ENCODE measurements at places on chromosomes 3 and 15.

DNA sequence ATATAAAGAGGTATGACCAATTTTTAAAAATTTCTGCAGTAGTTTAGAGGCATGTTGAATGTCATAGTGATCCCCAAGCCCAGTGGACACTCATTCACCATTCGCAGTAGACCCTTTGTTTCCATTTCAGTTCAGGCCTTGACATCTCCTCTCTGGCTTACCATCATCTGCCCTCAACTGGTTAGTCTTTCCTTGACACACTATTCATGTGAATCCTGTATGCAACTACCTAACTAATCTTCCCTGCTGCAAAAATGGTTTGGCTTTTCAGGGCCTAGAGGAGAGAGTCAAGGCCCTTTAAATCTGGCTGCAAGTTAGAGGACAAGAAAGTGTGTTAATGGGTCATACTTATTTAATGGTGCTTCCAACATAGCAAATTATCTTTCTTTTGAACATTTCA, 10.9 kb downstream of the APH1B start:
- DNase-seq = no peak

- no peak for DNase-seq
Measured at GRCh38 chr15:72285927-72286516, 13.7 kb upstream of the PARP6 start.

DNA sequence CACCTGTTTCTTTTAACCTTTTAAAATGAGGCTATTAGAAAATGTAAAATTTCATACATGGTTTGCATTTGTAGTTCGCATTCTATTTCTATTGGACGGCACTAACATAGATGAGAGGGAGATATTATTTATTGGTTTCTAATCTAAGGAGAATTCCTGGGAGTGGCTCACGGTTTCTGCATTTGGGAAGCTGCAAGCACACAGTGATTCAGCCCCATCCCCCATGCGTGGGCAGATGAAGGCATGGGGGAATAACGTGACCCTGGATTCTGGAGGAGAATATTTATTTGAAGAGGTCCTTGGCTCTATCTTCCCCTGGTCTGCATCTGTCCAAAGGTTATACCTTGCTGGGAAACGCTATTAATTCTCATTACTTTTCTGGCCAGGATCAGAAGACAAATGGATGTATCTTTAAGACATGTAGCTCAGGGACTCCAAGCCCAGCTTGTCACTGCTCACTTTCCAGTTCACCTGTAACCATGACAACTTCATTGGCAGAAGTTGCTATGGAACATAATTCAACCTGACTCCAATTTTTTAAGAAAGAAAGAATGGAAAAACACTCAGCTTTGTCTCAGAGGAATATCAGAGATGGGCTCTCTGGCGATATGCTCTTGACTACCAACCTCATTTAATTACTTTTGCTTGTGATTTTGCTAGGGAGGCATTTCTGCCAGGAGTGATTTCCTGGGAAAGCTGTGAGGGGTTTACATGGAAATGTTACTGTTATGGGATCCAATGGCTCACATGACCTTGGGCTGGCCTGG, 27.2 kb upstream of the POMGNT2 start:
- DNase-seq = no peak

DNA sequence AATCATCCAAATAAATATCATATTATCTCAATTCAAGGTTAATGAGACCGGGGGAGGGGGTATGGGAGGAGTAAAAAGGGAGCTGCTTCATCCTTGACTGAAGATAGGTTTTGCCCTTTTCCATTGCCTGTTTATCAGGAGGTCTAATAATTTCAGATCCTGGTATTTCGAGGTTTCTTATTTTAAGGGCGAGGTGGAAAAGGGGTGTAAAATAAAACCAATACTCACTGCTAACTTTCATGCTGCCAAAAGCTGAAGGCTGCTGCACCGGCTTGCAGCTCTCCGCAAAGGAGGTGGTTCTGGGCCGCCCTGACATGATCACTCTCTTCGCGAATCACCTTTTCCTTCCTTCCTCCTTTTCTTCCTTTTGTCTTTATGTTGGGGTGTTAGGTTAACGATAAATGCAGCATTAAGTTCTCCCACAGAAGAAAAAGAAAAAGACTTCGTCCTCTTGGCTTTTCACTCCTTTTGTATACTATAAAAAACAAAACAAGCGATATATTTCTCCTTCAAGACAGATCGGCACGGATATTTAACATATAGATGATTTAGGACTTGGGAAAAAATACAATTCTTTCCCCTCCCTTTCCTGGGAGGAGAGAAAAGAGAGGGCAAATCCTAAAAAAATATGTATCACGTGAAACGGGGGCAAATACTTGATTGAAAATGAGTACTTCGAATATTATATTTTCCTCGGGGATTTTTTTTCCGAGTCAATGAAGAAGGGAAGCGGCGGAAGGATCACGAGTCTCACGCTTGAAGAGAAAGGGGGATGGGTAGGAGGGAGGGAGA, 932 bp downstream of the GSK3B start:
- no peak for DNase-seq

DNA sequence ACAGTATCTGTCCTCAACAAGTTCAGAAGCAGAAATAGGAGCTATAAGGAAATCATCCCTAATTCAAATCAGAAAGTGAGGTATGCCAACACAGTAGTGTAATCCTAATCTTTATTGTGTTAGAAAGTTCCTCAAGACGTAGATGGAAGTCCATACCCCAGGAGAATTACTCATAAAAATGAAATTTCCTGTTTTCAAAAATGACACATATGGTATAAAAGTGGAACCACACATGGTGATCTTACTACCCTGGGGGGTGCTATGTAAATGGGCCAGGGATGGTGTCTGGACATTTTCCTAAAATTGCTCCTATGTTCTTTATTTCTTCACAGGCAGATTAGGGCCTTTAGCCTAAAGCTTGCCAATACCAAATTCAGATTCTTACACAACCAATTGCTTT, 204.1 kb downstream of the ARRDC4 start:
- no peak for DNase-seq

DNA sequence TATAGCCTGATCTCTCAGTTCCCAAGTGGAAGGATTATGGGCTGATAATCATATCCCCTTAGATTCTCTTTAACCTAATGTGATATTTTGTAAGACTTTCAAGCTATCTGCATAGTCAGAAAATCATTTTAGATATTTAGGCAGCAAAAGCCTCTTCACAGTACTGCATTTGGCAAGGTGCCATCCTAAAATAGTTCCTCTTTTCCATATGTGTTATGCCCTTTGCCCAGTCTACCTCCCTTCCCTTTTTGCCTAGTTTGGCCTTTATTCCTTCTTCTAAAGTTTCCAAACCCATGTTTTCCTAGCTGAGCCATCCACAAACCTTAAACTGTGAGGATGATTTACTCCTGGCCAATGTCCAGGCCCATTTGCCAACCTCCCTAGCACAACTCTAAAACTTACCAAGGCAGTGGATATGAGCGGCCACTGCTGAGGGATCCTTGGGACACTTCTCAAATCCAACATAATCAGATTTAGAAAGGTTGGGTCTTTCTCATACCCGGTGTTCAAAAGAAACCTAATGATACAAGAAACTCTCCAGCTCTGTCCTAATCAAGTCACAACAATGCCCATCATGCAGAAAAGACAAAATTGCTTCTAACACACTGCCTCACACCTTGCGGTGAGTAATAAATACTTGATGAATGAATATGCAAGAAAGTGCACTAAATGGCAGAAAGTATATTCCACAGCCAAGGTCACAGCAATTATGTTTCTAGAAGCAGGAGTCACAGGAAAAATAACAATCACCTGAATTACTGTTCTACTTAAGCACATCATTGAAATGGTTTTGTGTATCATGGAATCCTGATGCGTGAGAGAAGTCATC, 493.9 kb downstream of the NLGN1 start:
- no peak for DNase-seq
